ENCODE measurements at places on chromosomes 1 and 21.

- peak; percentile 62 for DNase-seq
Measured at GRCh38 chr1:116751621-116752020, 2.6 kb upstream of the CD2 start.

DNA sequence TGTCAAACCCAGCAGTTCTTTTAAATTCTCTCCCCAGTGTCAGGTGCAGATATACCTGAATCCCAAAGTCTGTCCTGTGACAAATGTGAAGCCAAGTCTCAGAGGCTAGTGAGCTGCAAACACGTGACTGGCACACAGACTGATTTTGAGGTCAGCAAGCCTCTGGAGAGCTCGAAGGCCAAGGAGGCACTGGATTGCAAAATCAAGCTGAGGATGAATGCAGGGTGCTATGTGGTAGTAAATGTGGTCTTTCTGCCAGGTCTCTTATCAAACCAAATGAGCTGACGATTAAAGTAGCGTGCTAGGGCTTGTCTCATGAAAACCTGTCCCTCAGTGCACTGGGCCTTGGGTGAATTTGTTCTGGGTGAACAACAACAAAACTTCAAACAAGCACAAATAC, 20.6 kb downstream of the GPR3 start:
- DNase-seq = no peak

DNA sequence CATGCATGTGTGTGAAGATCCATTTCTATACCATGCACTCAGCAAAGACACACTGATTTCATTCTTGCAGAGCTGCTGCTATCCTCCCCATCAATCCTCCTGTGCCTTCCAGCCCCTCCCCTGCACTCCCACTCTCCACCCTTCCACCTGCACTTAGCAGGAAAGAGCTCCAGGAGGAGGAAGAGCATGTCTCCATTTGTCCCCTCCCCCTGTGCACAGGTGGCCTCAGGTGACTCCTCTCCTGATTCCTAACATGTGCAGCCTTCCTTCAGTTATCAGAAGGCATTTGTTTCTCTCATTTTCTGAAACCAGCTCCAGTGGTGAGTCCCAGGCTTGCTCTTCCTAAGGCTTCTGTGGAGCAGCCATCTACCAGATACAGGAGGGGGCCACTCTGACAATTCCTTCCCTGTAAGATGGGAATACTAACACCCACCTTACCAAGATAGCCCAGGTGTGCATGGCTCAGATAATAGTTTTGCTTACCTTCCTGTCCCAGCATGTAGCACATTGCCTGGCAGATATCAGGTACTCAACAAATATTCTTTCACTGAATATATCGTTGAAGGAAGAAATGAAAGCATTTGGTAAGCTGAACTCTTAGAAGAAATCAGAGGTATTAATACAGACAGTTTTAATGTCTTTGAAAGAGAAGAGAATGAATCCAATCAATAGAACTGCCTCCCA, 21.9 kb upstream of the FAM3B start:
- no peak for DNase-seq

DNA sequence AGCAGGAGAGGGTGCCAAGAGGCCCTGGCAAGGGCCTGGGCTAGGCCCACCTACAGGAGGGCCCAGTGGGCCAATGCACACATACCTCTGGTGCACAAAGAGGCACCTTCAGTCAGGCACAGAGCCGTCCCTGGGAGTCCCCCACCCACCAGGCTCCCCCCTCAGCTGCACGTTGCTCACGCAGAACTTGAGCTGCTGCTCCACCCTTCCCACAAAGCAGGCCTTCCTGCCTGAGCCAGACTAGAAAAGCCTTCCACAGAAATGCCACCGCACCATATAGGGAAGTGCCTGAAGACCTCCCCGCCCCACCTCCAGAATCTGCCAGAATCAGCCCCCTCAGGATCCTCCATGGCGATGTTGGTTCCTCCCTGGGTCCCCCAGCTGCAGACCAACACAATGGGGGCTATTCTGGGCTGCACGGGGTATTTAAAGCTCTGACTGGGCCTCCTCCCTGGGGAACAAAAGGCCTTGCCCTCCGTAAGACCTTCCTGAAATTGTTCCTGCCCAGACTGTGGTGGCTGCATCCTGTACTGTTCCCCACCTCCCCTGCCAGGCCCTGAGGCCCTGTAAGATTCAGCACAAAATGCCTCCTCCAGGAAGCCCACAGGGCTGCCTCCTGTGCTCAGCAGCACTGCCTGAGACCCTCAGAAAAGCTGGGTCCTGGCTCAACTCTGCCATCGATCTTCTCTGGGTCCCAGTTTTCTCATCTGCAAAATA, 27.2 kb downstream of the HSPG2 start:
- DNase-seq = peak; percentile 74

GRCh38 chr1:70091811-70092210, 113.6 kb downstream of the LRRC40 start:
- no peak for DNase-seq

- DNase-seq = peak; percentile 62
Measured at GRCh38 chr21:45309069-45309986, 21.6 kb upstream of the POFUT2 start.

GRCh38 chr1:35707601-35708440, 10.9 kb downstream of the C1orf216 start:
- no peak for DNase-seq
